ENCODE measurements at places on chromosomes 13 and 19.

- no peak for DNase-seq
Observed at GRCh38 chr19:14735915-14736314, 42.4 kb downstream of the ADGRE2 start.

DNA sequence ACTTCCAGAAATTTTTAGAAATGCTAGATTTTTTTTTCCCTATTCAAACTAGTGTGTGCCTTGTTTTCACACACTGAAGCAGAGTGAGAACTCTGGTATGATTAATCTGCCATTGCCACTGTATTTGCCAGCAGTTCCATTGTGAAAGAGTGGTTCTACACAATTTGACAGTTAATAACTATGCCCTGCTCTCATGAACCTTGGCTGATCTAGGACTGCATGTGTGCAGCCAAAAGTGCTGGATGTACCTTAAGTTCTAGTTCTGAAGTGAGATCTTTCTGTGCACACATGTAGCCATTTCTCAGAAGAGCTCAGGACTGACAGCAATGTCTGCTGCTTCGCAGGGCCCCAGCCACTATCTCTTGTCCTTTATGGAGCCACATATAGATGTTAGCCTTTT, 328.2 kb upstream of the SPRY2 start:
- no peak for DNase-seq

DNA sequence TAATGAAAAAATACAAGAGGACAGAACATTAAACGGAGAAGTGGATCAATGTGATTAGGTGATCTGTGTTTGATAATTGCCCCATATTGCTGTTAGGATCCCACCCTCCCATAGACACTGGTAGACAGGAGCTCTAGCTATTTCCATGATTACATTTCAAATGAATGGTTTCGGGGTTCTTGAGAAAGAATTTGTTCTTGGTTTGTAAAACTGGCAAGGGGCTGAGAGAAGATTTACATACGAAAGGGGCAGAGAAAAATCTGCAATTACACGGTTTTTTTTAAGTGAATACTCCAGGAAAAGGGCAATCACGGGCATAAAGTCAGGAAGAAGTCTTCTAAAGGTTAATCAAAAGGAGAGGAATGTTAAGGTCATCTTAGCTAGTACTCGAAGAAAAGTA, 2125.7 kb upstream of the PCDH20 start:
- DNase-seq, result no peak

- DNase-seq, result no peak
Observed at GRCh38 chr13:109787135-109787954, 962 bp upstream of the IRS2 start.

- DNase-seq, result no peak
Observed at GRCh38 chr19:30882411-30883005, 466.7 kb downstream of the TSHZ3 start.

DNA sequence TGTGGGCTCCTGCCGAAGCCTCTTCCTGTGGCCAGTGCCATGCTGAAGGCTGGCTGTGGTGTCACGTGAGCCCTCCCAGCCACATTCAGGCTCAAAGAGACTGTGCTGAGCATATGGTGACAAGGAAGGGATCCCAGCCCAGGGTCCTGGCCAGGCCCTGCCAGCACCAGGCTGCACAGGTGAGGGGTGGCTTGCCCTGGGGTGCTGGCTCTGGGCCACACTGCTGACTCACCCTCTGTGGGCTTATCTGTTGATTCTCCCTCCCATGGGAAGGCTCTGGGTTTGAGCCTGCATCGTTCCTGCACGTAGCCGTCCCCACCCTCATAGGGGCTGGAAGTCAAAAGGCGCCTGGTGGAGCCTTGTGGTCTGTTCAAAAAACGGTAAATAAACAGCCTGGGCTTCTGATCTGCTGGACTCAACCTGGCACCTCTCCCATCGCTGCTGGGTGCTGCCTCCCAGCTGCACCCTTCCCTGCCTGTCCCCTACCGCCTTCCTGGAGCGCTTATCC, 31.1 kb downstream of the DNM2 start:
- DNase-seq, result no peak

DNA sequence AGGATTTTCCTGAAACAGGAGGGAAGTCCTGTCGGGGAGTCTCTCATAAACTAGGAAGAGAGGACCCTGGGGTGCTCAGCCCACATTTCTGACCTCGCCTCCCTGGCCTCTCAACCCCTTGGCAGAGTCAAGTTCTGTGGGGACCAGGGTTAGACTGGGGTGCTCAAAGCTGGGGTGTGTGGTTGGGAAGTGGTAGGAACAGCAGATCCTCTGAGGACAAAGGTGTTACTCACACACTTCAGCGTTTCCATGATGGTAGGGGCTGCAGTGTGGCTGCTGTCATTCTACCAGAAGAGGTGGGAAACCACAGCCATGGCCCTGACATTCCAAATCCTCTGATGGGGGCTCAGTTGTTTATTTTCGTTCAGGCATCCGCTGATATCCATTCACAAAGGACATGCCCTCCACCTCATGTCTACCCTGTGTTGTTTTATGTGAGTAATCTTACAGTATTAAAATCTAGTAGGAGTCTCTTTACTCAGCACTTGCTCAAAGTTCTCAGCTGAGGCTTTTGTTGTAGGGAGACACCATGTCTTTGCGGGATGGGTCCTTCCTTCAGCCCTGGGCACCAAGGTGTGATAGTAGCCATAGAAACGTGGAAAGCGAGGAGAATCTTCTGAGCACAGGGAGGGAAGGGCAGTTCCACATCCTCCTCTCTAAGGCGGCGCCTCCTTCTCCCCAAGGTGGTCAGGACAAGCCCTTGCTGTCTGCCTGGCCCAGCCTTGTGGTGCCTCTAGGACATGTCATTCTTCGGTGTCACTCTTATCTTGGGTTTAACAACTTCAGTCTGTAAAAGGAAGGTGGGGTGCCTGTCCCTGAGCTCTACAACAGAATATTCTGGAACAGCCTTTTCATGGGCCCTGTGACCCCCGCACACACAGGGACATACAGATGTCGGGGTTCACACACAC, 1.5 kb downstream of the KIR2DL3 start:
- DNase-seq, result no peak

GRCh38 chr19:3346677-3347353, 19.6 kb upstream of the NFIC start:
- no peak for DNase-seq
